ENCODE measurements at places on chromosomes 16 and 17. TPM values are rescaled to one million over a fixed set of nuclear protein-coding genes. Genes with fewer than 3 reads are reported as not detected.

Gene NPIPB9
- 2.0 TPM for total RNA-seq

Gene WNT3
- 6.1 TPM for total RNA-seq

Gene RAB11FIP4
- total RNA-seq: 56.5 TPM

Gene ABI3
- 0.25 TPM for total RNA-seq

Gene HASPIN
- 0.25 TPM for total RNA-seq

Gene GPR179
- total RNA-seq: 0.74 TPM

Gene KRT36
- not detected for total RNA-seq

Gene NGFR
- 3.0 TPM for total RNA-seq

Gene KIFC3
- 36.9 TPM for total RNA-seq

Gene IL17C
- not detected for total RNA-seq

Gene AANAT
- total RNA-seq: not detected

Gene KRTAP9-8
- not detected for total RNA-seq

Gene MYL4
- 0.49 TPM for total RNA-seq

Gene SPAG9
- total RNA-seq: 213 TPM

Data from temporal lobe (tissue), 4 donors.